ENCODE measurements at places on chromosomes 5 and 9.

DNA sequence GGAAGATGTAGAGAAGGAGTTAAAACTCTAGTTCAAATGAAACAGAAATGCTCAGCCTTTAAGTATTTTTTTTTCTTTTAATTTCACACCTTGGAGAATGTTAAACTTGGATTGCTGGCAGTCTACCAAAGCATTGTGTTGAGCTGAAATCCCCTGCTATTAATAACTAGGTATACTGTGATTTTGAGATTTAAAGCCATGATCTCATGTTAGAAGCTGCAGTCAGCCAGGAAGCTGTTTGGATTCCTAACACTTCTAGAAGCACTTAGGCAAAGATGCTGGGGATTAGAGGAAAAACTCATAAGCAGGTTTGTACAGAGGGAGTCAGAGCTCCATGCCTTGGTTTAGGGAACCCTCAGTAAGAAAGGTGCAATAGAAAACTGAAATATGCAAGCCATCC, 141.4 kb downstream of the KIF4B start:
- no peak for DNase-seq

DNA sequence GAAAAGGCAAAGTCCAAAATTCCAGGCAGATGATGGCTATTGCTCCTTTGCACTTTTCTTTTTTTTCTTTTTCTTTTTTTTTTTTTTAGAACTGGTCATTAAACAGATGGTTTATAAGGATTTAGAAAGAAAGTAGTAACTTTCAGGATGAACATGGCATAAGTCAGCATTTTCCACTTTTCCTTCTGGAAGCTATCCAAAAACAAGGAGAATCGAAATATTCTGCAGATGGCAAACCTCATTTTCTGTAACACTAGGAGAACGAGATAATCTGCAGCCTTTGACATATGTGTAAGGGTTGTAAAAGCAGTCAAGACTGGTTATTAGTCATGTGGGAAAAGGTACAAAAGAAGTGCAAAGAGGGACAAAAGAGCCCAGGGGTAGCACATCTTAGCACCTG, 69.1 kb upstream of the PUM3 start:
- DNase-seq = no peak

- no peak for DNase-seq
Measured at GRCh38 chr9:113444736-113445135, 18.8 kb upstream of the RGS3 start.

DNA sequence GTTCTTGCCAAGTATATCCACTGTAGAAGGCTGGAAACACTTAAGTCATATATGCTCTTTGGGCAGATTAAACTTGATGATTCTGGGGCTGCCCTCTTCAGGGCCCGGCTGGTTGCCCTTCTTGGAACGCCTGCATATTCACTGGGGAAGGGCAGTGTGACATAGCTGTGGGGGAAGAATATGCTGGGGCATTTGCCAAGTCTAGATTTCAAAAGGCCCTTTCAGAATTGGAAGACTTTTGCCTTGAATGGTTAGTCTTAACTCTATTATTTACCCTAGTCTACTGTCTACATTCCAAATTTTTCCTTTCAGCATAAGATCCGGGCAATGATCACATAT, 161.2 kb upstream of the PITX1 start:
- no peak for DNase-seq

DNA sequence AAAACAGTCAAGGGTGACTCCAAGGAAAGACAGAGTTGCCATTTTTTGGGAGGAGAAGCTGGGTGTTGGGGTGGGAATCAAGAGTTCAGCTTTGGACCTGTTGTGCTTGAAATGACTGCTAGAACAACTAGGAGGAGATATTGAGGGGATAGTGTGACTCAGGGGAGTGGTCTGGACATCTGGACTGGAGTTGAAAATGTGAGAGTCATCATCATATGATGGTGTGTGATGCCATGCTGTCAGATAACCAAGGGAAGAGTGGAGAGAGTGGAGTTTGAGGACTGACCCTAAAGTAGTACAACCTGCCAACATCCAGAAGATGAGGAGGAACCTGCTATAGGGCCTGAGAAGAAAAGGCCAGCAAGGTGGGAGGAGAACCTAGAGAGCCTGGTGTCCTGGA, 199.7 kb downstream of the ARHGEF28 start:
- DNase-seq = no peak

DNA sequence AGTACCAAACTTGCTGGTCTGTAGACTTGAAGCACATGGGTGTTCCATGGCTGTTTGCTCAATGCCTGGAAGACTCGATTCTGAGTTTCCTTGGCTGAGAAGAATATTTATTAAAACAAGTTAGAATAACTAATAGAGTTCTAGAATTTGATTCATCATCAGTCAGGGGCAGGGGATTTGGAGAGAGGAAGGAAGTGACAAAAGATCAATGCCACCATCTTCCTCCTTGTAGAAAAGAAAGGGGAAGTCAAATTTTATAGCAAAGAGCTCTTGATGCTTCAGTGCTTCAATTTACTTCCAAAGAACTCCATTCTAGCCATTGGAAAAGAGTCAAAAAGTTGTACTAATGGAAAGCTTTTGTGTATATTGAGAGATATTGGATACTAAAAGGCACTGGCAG, 236.3 kb downstream of the MCTP1 start:
- no peak for DNase-seq

DNA sequence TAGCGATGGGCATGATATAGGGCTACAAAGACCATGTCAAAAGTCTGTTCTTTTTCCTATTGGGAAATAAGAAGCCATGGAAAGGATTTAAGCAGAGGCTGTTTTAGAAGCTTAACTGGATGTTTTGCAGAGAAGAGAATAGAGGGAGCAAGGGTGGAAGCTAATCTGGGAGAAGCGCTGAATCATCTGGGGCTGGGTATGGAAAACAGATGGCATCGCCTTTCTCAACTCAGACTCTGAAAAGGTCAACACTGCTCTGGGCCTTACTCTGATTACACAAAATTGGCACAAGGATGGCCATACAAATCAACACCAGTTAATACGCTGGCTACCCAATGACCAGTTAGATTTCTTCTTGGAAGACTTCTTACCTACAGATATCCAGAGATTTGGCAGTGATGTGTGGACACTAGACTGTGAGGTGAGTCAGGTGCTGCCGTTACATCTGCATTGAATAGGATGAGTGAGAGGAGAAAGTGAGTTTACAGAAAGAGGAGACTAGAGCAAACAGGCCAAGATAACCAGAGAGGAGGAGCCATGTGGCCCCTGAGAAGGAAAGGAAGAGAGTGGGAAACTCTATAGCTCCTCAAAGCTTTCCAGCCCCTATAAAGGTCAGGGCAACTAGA, 6.2 kb upstream of the TCERG1 start:
- no peak for DNase-seq

GRCh38 chr9:75183306-75183705, 95.0 kb downstream of the OSTF1 start:
- DNase-seq = no peak

GRCh38 chr9:107694390-107694789, 204.8 kb upstream of the KLF4 start:
- DNase-seq = no peak

- no peak for DNase-seq
Measured at GRCh38 chr5:133457439-133458355, 154.6 kb downstream of the FSTL4 start.

- DNase-seq = no peak
Measured at GRCh38 chr5:108561416-108562204, 179.7 kb upstream of the FBXL17 start.

DNA sequence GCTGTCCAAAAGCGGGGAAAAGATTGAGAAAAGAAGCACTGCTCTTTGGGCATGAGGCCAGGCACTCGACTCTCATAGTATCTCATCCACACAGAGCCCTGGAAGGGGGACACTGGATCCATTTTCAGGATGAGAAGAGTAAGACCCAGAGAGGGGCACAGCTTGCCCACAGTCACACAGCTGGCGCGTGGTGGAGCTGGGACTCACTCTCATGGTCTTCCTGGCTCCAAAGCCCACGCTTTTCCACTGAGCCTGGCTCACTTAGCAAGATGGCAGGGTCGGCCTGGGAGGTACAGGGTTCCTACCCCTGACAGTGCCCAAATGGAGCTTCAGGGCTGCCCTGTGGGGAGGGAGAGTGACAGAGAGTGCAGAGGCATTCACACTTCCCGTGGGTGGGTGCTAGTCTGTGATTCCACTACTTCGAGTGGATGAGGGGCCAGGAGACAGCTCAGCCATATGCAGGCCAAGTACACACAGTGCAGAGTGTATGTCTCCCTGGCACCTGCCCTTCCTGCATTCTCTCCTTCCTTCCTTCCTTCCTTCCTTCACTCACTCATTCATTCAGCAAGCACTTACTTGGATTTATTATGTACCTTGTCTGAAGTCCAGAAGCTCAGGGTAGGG, 18.3 kb upstream of the IGFBPL1 start:
- no peak for DNase-seq

GRCh38 chr5:34639852-34640626, 16.1 kb upstream of the RAI14 start:
- DNase-seq = no peak

- DNase-seq = no peak
Measured at GRCh38 chr5:51386916-51387883, 4.0 kb downstream of the ISL1 start.

GRCh38 chr9:36036253-36036779, 397 bp upstream of the RECK start:
- no peak for DNase-seq

GRCh38 chr9:71664566-71664965, 103.7 kb downstream of the CEMIP2 start:
- no peak for DNase-seq

DNA sequence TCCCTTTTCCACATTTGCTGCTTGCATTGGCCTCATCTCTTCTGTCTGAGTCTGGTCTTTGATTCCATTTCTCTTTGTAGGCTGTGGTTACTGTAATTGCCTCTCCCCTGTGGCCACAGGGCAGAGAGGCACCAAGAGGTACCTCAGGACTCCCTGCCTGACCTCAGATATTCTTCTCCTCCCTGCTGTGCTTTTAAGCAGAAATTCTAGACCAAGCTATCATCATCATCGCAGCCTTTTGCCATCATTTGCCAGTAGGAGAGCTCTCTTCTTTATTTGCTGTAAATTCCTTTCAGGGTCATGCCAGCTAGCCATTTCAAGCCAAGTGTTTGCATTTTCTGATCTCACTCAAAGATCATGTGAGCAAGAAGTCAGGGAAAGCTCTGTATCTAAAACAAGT, 369.6 kb downstream of the ICE1 start:
- DNase-seq = no peak

DNA sequence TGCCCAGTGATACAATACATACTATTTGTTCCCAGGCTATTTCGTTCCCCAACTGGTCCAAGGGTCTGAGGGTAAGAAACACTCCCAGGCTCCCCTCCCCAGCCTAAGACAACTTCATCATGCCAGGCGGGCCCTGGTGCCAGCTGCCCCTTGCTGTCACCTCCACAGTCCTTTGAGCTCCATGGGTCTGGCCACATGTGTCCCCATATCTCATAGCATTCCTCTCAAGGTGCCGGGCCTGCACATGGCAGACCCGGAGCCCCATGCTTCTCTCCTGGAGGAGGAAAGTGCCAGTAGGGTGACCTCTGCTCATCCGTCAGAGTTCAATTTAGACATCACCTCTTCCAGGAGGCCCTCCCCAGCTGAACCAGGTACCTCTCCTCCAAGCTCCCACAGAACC, 120.5 kb downstream of the C5orf15 start:
- no peak for DNase-seq

DNA sequence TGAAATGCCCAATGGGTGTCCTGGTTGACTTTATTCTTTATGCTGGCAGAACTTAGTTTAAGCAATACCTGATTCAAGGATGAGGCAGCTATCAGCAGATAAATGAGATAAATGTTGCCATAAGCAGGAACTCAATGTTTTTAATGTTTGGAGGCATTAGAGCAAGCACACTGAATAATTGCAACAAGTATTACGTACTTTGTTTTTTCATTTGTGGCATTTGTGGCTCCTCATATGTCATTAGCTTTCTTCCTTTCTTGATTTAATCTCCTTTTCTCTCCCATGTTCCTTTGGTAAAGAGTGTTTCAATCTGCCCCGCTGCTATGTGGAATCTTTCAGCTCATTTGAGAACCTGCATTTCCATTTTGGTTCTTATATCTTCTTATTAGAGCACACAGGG, 6.4 kb upstream of the NR3C1 start:
- DNase-seq = no peak

DNA sequence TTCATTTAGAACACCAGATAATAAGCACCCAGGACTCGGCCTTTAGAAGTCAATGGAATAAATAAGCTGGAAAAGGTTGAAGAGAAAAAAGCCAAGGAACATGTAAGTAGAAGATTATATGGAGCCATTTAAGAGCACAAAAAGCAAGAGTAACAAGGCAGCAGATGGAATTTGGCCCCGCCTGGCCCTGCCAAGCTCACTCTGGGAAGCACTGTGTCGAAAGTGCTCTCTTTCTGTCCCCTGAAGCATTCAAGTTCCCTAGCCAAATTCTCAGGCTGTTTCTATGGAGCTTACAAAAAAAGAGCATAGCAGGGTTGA, 73.0 kb upstream of the GPR151 start:
- no peak for DNase-seq

DNA sequence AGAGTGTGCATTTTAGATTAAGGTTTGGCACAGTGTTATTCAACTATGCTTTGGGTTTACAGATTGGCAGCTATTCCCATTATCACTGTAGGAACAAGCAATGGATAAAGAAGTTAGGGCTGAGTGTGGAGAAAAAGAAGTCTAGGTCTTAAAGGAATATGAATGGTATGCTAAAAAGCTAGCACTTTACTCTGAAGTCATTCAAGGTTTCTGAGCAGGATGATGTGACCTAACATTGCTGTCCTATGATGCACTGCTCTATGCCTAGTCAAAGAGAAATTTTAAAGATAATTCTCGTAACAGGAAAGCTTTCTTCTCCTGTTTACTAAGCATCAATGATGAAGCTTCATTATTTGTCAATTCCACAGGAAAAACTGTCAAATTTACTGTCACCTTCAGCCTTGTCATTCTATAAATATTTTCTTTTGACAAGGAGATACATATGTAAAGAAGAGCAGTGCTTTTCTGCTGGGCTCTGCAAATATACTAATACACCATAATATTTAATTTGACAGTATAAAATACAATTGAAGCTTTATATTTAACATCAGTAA, 476.1 kb upstream of the PTPRD start:
- no peak for DNase-seq

DNA sequence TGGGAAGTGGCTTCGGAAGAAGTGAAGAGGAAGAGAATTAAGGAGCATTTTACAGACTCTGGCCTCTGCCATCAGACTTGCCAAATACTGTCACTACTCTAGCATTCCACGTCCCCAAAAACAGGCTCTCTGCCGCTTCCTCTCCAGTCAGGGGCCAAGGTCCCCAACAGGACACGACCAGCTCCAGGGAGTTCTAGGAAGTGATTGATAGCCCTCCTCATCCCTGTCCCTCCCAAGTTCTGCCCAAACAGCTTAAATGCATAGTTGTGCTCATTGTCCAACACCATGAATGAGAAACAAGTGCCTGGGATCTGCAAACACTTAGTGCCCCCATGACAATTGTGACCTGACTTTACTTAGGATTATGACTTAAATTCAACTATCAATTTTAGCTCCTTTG, 96.5 kb downstream of the MED10 start:
- DNase-seq = no peak

GRCh38 chr5:131528682-131529081, 106.3 kb downstream of the RAPGEF6 start:
- DNase-seq = no peak

DNA sequence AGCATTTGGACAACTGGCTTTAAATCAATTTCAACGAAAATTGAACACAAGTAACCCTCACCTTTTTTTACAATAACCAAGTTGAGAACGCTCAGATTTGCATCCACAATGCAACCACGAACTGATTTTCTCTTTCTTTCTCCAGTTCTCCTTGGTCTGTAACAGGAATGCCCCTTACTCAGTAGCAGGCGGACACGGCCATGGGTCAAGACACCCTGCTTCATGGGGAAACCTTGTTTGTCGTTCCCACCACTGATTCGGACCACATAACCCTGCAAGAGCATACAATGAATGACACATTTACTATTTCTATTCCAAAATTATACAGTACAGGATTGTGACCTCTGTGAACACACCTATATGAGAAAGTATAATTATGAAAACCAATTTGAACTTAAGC, 1.4 kb downstream of the RPS6 start:
- no peak for DNase-seq
